HepG2 (cell line): ENCODE measurements at places on chromosomes 16 and 17.

DNA sequence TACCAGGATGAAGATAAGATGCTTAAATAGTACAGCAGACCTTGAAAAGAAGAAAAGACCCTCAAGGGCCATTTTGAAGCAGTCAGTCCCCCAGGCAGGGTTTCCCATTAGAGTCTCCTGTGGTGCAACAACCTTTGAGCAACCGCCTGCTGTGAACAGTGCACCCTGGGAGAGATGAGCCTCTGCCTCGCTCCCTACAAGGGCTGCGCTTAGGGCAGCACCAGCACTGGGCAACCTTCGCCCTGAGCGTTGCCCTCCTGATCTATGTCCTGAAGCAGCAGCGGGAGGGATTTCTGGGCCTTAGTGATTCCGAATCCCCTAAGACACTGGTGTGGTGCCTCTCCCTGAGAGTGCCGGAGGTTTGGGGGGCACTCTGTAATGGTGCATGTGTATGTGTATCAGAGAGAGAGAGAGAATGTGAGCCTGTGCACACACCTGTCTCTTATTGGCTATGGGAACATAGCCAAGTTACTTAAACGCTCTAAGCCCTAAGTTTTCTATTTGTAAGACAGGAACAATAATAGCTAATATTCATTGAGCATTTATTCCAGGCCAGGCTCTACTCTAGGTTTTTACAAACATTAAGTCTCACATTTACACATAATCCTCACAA lies 25.2 kb upstream of the ABCC12 start:
- no peak for DNase-seq

DNA sequence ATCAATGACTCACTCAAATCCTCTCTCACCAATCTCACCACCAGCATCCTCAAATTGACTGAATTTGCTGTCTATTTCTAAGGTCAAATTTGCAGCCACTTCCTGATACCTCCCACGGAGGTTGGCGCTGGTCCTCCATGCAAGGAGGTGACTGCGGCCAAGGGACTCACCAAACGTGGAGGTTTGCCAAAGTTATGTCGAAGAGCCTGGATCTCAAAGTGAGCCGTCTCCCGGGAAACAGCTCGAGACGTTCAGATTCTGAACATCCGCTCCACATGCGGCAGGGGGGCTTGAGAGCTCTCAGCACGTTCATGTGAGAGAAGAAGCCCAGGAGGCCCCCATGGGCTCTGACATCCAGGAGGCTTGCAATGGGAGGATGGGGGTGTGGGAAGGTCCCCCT lies 22.6 kb downstream of the LGALS3BP start:
- no peak for DNase-seq

DNA sequence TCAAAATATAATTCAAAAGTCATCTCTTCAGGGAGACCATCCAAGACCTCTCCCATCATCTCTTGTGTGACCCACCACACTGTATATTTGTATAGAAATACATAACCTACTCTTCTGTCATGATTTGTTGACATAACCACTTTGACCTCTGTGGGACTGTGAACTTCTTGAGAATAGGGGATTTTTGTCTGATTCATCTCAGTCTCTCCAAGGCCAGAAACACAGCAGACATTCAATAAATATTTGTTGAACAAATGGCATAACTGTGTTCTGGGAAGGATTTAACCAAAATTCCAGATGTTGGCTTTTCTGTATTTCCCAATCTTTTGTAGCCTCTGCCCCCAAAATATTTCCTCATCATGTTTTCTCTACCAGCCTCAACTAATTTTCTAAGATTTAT lies 169.7 kb downstream of the CDH11 start:
- DNase-seq = no peak

- DNase-seq = no peak
Measured at GRCh38 chr17:4375039-4375748, 8.7 kb upstream of the UBE2G1 start.

DNA sequence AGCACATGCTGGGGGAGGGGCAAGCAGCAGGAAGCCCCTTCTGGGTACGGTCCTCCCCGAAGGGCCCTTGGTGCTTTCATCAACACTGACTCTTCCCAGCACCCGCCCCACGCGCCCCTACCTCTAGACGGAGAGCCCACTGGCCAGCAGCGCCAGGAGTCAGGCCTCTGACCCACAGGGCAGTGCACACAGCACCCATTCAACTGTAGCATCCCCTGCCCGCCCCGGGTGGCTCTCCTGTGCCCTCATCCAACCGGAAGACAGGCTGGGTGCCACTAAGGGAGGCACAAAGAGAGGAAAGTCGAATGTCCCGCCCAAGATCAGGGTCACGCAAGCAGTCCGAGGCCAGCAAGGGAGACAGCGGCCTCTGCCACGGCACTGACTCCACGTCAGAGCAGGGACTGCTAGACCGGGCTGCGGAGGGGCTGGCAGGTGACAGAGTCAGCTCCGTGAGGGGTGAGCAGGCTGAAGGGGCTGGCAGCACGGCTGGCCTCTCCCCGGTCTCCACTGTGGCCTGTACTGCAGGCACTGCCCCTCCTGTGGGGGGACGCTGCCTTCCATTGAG lies 9.8 kb downstream of the MSRB1 start:
- DNase-seq = no peak

DNA sequence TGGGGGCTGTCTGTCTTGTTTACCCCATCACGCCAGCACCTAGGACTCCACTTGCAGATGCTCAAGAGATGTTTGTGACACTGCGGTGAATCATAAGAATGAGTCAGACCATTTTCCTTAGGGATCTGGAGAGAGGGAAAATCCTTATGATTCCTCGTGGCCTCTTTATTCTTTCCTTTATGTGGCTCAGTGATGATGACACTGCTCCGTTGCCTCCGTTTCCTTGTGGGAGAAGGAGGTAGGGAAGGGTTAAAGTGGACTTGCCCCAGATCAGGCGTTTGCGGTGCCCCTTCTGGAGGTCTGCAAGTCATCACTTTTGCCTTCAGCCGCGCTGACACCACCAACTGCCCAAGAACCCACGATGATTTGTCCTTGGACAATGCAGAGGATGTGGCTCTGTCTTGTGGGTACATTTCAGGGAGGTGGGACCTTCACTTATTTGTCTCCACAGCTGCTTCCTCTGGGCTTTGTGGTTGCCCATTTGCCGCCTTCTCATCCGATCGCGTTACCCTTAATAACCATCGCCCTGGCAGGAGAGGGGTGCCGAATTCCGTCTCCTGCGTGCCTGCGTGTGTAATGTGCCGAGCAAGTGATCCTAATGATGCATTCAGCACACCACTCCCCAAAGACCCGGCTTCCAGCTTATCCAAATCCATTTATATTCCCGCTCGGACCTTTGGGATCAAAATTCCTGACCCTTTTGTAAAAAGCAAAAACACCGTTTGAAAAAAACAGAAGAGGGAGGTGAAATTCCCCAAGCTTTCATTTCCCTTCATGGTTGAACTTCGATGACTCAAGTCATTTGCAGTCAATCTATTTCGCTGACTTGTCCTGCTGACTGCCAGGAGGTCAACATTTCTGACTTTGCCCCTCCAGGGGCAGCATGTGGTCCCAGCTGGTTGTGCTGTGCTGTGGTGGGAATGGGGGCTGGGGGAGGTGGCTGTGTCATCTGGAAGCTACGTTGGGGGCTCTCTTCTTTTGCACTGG lies 87.2 kb upstream of the IRX3 start:
- DNase-seq = no peak

GRCh38 chr17:10241781-10242180 lies 43.4 kb upstream of the GAS7 start:
- DNase-seq = no peak

- DNase-seq = no peak
Measured at GRCh38 chr16:81588326-81589081, 143.9 kb downstream of the CMIP start.

DNA sequence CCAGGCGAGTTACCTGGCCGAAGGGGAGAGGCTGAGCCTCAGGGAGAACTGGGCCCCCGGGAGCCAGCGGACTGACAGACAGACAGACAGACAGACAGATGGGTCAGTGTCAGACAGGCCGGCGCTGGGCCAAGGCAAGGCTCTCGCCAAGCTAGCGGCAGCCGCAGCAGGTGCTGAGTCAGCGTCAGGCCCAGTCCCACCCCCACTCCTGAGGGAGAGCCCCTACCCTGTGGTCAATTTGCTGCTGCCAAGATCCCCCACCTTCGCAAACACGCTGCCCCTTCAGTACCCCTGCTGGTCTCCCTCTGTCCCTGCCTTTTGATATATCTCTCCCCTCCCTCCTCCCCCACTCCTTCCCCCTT lies 1.5 kb downstream of the FGF11 start:
- DNase-seq = no peak

GRCh38 chr16:10587622-10588021 lies 7.2 kb upstream of the EMP2 start:
- no peak for DNase-seq

DNA sequence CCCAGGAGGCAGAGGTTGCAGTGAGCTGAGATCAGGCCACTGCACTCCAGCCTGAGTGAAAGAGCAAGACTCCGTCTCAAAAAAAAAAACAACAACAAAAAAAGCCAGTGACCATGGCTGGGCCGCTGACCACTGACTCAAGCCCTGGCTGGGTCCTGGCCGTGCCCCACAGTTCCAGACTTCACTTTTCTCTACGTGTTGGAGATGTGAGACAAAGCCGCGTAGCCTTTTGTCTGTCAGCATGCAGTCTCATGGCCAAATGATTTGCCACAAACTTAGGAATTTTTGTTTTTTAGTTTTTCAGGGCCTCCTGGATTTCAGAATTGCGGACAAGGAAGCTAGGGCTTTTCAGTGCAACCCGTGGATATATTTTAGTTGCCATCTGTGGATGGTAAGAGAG lies 89.3 kb upstream of the CIBAR2 start:
- no peak for DNase-seq

DNA sequence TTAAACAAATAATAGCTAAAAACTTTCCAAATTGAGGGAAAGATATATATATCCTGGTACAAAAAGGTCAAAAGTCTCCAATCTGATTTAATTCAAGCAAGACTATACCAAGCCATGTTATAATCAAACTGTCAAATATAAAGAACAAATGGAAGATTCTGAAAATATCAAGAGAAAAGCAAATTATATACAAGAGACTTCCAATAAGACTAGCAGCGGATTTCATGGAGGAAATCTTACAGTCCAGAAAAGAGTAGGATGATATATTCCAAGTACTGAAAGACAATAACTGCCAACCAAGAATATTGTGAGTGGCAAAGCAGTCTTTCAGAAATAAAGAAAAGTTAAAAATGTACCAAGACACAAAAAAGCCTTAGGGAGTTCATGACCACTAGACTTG lies 102.2 kb downstream of the CEP112 start:
- DNase-seq = no peak

GRCh38 chr17:76951375-76951905 lies 83.2 kb downstream of the MGAT5B start:
- no peak for DNase-seq

- no peak for DNase-seq
Measured at GRCh38 chr17:2028737-2029136, 1.2 kb upstream of the DPH1 start.

- no peak for DNase-seq
Measured at GRCh38 chr16:62963846-62964245, 927.6 kb upstream of the CDH8 start.

GRCh38 chr17:57187391-57187790 lies 68.9 kb upstream of the MSI2 start:
- DNase-seq = no peak

GRCh38 chr16:8931859-8932258 lies 31.8 kb downstream of the USP7 start:
- peak; percentile 48 for DNase-seq
